ENCODE measurements at places on chromosomes 16 and 17. TPM values are rescaled to one million over a fixed set of nuclear protein-coding genes. Genes with fewer than 3 reads are reported as not detected.

- DNase-seq, result no peak
These were observed 2.3 kb downstream of the VTN start for GRCh38 chr17:28367641-28368305.

GRCh38 chr17:11772031-11772430 is 173.8 kb downstream of the DNAH9 start:
- no peak for DNase-seq

DNA sequence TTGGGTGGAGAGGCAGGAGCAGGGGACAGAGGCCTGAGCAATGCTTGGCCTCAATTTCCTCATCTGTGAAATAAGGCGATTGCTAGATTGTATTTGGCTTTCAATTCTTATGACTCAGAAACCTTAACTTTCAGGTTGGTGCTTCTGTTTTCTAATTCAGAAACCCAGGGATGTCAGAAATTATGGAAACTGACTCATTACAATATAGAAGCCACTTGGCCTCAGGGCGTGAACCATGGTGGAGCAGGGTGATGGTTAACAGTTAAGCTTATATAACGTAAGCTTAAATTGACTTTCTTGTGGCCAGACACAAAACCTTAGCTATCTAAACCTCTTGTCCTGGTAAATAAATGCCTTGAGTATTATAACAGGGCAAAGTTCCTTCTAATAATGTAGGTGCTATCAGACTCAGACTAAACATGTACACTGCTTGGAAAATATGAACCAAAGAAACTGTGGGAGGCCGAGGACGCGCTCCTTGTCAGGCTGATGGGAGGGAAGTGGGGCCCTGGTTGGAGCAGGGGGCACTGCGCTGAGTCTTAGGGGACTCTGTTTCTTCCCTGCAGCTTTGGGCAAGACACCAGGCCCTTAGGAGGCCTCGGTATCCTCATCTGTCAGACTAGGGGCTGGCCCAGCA is 17.1 kb upstream of the SREBF1 start:
- no peak for DNase-seq

DNA sequence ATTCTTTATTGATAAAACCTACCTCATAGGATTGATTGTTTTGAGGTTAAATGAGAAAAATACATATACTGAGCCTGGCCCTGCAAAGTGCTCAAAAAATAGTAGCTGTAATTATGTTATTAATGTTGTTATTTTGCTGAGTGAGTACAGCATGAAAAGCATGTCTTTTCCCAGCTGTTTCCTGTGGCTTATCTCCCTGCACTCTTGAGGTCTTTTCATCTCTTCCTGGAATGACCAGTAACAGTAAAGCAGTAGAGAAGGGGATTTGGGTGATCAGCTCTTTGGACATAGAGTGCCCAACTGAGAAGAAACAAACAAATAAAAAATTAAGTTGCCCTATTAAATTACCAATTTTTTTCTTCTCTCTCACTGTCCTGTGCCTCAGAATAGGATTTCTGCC is 53.7 kb downstream of the NFAT5 start:
- DNase-seq, result peak; percentile 48

DNA sequence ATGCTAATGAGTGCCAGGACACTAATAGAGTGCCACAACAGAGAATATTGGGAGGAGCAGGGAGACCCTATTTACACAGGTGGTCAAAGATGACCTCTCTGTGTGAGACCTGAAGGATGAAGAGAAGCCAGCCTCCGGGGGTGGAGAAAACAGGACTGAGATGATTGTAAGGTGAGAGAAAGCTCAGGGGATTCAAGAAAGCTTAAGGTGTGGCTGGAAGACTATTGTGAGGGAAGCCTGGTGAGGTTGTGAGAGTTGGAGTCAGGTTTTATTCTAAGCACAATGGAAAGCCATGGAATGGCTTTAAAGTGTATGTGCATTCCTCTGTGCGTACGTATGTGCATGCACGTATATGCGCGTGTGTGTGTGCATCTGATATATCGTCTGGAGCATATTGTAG is 10.4 kb upstream of the MARCHF10 start:
- no peak for DNase-seq

DNA sequence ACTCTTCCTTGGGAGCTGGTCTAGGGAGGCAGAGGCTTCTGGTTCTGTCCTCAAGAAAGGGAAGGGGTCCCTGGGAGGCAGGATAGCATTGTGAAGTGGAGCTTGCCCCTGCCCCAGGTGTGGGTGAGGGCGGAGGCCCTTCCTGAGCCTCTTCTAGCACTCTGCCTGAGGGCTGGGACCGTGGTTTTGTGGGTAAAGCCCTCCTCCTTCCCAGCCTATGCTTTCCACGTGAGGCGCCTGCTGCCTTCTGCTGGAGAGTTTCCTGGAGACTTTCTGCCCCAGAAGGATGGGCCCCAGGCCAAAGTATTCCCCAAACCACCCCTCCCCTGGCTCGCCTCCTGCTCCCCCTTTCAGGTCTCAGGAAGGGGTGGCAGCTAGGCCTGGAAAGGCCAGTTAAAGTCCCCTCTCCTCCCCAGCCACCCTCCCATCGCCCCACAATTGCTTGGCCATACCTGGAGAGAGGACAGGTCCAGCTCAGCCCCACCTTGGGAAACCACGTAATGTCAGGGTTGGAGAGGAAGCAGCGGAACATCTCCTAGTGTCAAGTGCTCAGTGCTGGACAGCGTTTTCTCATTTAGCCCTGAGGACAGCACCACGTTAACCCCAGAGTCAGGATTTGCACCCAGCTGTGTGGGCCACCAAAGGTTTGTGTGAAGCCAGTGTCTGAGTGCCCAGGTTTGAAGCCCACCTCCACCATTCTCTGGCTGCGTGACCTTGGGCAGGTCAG is 5.6 kb downstream of the SBK1 start:
- no peak for DNase-seq

DNA sequence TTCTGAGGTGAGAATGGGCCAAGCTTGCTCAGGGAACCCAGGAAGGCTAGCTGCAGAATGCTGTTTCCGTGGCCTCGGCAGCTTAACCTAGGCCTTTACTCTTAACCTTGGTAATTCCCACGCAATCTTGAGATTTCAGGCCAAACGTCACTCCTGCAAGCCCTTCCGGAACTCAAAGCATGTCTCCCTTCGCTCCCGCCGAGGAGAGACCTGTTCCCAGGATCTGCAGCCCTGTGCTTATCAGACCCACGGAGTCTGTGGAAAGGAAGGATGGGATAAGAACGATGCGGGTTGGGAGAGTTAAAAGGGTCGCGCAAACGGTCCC is 524 bp upstream of the ZFP3 start:
- no peak for DNase-seq

- DNase-seq, result no peak
These were observed 3.7 kb upstream of the USP32 start for GRCh38 chr17:60395508-60396065.

DCXR gene
- 61.0 TPM for total RNA-seq

ARL5C gene
- not detected for total RNA-seq

RSPRY1 gene
- 47.1 TPM for total RNA-seq

KREMEN2 gene
- total RNA-seq, result 0.15 TPM

KRT16 gene
- not detected for total RNA-seq

Measured in glomerular endothelial cell (primary cell).